Stimulated activated CD8-positive, alpha-beta memory T cell treated with anti-CD3 and anti-CD28 coated beads, Interleukin-2, amount 100 ng/mL, for 1 hour (primary cell): ENCODE measurements at places on chromosomes 2 and 18.

DNA sequence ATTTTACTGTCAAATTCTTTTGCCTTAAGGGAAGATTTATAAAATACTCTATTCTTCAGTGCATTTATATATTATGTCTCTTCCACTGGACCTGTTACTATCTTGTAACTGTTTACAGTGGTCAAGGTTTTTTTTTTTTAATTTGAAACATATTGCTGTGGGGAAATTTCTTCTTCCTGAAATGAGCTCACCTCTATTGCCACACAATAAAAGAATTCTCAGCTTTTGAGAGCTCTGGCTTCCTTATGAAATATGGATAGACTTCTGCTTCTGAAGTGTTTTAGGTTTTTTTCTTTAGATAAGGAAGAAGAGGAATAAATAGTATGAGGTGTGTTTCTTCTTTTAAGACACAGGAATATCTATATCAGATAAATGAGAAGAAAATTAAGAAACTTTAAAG is 7.7 kb downstream of the VRK2 start:
- no peak for DNase-seq

GRCh38 chr2:240429341-240429871 is 6.1 kb upstream of the GPC1 start:
- no peak for DNase-seq

DNA sequence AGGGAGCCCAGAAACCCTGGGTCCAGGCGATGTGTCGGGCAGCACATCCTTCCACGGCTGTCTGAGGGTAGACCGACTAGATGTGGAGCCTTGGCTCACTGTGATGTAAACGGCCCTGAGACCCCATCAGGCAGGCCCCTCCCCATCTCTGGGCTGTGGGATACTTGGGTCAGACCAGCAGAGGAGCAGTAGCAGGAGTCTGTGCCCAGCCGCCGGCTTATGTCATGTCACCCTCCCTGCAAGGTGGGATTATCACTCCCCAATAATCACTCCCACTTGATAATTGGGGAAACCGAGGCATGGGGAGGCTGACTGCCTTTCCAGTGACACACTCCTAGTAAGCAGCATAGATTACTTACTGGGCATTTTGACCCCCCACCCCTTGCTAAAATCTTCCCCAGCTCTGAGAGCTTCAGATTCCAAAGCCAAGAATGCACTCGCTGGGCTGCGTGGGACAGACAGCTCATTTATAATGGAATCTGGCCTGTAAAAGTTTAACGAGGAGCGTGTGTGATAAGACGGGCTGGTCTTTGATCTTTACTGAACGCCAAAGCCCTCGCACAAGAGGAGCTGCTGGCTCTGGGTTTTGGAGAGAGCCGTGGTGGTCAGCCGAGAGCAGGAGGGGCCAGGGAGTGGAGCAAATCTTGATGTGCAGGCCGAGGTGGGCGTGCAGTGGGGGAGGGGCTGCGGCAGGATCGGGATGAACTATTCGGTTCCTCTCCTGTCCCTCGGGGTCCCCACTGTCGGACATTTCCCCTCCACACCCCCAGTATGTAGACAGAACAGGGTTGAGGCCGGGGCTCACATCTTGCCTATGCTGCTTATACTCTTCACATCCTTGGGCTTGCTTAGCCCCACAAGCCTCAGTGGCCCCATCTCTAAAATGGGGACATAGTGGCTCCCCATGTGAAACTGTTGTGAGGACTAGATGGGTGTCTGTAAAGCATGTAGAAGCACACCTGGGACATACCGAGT is 200.0 kb downstream of the GLI2 start:
- DNase-seq = no peak

DNA sequence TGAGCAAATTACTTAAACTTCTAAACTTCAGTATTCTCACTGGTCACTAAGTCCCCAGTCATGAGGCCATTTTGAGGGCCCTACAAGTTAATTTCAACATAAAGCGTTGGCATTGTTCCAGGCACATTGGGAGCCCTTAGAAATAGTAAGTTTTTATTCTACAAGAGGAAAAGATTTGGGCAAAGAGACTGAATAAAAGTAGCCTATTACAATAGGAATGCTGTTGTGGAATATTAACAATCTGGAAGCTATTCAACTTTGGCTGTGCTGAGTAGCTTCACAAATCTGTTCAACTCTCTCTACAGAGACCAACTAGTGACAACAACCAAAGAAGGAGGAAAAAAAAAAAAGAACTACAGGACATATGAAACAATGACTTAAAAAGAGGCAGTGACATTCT is 1287.5 kb upstream of the NXPH2 start:
- DNase-seq = no peak

DNA sequence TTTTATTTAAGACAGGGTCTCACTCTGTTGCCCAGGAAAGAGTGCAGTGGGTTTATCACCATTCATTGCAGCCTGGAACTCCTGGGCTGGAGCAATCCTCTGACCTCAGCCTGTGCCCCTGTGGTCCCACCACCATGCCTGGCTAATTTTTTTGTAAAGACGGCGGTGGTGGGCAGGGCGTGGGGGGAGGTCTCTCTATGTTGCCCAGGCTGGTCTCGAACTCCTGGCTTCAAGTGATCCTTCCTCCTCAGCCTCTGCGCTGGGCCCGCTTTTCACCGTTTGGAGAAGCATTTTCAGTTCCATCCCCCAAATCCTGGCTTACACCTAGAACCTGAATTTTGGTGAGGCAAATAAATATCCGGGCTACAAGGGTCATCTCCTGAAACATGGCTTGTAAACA is 1.4 kb upstream of the ATP5F1A start:
- DNase-seq = no peak

DNA sequence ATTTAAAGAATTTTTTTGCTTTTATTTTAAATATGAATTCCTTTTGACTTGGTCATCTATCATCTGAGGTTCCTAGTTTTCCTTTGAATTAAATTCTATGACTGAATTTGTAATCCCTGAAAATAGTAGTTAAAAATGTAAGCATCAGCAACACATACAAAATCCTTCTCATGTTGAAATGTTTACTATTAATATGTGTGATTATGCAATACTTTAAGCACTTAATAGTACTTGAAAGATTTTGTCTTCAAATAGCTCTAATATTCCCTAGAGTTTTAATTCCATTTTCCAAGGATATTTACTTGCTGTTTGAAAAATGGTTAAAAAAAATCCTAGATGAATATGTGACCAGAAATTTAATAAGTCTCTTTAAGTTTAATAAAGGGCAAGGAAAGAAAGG is 26.6 kb upstream of the SPATS2L start:
- DNase-seq = no peak

DNA sequence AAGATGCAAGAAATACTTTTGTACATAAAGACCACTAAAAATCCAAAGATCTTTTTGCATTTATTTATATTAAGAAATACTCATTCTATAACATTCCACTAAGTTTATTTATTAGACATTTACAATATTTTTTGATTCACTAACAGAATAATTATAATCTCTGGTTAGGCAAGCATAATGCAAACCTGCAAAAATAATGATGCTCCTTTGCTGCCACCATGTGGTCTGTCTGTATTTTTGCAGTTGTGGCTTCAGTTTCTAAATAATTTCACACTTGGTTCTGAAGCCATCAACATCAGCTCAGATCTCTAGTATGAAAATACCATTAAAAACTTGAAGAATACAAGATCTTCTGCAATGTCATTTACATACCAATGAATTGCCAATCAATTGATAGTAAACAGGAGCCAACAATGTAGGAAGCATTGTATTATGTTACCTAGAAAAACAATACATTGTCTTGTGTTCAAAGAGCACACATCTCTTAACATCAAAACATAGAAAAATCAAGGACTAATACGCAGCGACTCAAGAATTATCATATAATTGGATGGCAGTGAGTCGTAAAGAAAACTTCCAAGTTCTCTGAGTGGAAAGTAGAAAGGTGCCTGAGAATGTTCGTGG is 28.8 kb upstream of the WDR75 start:
- DNase-seq = peak; percentile 10

DNA sequence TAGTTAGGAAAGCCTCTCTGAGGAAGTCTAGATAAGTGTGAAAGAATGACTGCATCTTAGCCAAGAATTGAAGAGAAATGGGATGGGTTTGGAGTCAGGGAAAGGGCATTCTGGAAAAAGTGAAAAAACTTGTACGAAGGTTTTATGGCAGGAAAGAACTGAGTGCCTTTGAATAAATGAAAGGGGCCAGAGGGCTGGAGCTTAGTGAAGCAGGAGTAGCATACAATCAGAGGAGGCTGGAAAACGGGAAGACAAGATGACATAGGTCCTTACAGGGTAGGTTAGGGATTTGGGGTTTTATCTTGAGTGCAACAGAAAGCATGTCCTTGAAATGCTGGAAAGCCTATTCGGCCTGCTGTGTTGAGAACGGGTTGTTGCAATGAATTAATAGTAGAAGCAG is 152.6 kb upstream of the RND3 start:
- DNase-seq = no peak

- DNase-seq = no peak
These were observed 394.3 kb downstream of the NBAS start for GRCh38 chr2:15166878-15167277.

DNA sequence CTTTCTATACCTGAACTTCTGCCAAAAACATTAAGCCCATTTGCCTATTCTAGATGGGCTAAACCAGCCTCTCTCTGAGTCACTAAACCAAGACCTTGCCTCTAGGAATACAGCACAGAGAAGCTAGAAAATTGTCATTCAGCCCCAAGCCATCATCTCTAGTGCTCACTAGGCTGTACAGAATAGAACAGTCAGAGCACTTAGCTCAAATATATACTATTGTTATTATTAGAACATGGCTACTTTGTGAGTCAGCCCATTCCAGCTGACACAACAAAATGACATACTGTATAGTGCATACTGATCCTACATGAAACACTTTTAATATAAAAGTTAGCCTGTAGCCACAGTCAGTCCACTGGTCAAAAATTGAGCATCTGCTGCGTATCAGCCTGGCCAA is 418.8 kb downstream of the NRXN1 start:
- DNase-seq = no peak

DNA sequence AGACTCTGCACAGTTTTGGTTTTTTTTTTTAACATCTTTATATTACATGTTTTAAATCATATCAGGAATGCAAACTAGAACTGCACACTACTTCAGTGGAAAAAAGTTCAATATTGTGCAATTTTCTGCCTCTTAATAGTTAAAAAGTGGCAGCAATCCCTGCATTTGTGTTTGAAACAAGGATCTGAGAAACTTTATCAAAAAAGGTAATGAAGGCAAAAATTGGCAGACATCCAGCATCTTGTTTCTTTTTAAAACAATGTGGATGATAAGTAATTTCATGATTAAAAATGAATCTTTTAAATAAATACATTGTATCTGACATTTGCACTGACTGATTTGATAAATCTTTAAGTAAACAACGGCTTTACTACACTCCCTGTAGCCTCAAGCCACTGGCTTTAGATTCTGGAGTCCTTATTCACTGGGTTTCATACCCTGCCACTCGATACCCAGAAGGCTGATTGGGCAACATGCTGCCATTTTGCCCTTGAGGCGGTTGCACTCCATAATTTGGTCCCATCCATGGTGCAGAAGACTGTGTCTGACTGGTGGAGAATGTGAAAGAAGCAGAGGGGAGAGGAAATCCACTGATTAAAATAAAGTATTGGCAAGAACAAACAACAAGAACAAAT is 21.6 kb upstream of the C2orf42 start:
- DNase-seq = no peak

- DNase-seq = no peak
These were observed 422.8 kb downstream of the SETBP1 start for GRCh38 chr18:45103319-45104048.

- no peak for DNase-seq
These were observed 29.2 kb downstream of the GPC1 start for GRCh38 chr2:240464514-240465241.

DNA sequence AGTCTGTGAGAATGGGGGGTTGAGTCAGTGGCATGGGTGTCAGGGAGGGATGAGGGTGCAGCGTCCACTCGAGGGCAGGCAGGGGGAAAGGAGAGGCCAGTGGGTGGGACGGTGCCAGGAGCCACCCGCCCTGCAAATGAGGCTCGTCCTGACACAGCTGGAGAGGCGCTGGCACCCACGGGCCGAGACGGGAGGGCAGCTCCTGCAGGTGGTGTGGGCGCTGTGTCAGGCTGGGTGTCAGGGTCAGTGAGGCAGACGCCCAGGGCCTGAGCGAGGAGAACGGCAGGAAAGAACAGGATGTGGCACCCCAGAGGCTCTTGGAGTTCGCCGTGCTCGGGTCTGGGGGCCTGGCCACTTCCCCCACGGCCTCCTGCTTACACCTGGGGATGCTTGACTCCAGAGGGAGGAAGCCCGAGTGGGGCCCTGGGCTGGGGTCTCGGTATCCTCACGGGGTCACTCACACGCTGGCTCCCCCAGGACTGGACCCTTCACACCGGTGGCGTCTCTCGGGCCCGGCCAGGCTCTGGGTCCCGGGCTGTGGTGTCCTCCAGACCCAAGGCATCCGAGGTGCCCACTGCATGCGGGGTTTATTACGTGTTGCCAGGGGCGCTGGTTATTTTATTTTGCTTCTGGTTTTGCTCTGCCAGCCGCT is 130.5 kb upstream of the CTDP1 start:
- DNase-seq = no peak

DNA sequence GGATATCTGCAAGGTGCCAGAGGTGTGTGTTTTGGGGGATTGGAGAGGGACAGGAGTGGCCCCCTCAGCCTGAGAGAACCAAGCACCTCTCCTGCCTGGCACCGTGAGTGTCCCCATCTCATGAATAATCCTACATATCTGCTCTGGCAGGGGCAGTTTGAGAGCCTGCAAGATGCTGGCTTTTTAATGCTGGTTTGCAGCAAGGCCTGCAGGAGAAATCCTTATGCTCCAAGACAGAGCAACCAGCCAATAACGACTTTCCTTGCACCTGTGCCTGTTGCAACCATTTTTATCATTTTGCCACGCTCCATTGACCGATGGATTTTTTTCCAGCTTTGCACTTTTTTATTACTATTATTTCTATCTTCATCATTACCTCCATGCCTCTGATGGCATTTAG is 259.4 kb upstream of the SKOR2 start:
- no peak for DNase-seq

- DNase-seq = no peak
These were observed 245.7 kb downstream of the DYM start for GRCh38 chr18:49214706-49215105.

- DNase-seq = no peak
These were observed 72.0 kb upstream of the FSHR start for GRCh38 chr2:49226360-49226759.

DNA sequence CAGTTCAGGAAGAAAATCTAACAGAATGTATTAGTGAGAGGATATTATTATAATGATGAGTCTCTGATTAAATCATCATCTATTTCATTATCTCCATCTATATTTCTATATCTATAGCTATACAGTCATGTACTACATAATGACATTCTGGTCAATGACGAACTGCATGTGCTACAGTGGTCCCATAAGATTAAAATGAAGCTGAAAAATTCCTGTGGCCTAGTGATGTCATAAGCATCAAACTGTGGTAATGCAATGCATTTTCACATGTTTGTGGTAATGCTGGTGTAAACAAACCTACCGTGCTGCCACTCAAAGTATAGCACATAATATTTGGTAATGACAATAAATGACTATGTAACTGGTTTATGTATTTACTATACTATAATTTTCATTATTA is 1127.9 kb upstream of the CHAC2 start:
- DNase-seq = no peak

GRCh38 chr2:70091816-70092215 is 4.5 kb downstream of the PCBP1 start:
- no peak for DNase-seq
